A549 (cell line): ENCODE measurements at places on chromosomes 13 and 19. TPM values are rescaled to one million over a fixed set of nuclear protein-coding genes. Genes with fewer than 3 reads are reported as not detected.

ICAM5 gene
- 0.77 to 1.5 TPM (median 0.81 TPM) in 3 replicates for polyA plus RNA-seq

TPT1 gene
- polyA plus RNA-seq: 2,037 to 2,646 TPM (median 2,486 TPM) in 3 replicates

TNFAIP8L1 gene
- polyA plus RNA-seq: 4.9 to 5.9 TPM (median 5.4 TPM) in 3 replicates

SH2D3A gene
- 9.3 to 11.4 TPM (median 10.0 TPM) in 3 replicates for polyA plus RNA-seq

CD209 gene
- polyA plus RNA-seq: not detected in 3 replicates

SIGLEC5 gene
- not detected in 3 replicates for polyA plus RNA-seq

ZC3H4 gene
- polyA plus RNA-seq: 29.7 to 37.9 TPM (median 33.4 TPM) in 3 replicates

CDADC1 gene
- polyA plus RNA-seq: 3.8 to 5.2 TPM (median 4.3 TPM) in 3 replicates

DCT gene
- not detected in 3 replicates for polyA plus RNA-seq

DNA sequence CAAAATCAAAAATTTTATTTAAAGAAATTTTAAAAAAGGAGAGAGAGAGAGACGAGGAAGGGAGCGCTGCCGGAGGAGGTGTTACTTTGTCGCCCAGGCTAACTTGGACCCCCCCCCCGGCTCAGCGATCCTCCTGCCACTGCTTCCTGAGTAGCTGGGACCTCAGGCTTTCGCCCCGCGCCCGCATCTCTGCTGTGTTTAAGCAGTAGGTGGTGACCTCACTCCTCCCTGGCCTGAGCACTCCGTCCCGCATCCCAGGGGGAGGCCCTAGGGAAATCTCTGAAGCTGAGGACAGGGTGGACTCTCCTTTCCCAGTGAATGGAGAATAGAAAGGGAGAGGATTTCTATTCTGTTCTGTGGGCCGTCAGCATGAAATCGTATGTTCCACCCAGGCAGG is 485 bp upstream of the ZNF845 start:
- no peak for DNase-seq

DNA sequence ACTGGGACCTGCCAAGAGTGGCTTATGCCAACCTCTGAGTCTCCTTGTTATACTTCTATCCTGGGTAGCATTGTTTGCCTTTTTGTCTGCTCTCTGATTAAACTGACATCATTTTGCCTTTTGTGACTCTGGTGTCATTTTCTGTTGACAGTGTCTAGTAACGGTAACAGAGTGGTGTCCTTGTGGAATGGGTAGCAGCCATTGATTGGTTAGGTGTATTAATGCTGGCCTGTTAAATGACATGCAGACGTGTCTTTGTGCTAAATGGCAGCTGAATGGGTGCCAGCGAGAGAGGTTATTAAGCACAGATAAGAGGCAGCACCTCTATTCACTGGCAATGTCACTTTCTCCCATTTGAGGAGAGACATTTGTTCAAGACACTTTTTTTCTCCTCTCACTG is 1289.4 kb downstream of the PCDH9 start:
- no peak for DNase-seq

DNA sequence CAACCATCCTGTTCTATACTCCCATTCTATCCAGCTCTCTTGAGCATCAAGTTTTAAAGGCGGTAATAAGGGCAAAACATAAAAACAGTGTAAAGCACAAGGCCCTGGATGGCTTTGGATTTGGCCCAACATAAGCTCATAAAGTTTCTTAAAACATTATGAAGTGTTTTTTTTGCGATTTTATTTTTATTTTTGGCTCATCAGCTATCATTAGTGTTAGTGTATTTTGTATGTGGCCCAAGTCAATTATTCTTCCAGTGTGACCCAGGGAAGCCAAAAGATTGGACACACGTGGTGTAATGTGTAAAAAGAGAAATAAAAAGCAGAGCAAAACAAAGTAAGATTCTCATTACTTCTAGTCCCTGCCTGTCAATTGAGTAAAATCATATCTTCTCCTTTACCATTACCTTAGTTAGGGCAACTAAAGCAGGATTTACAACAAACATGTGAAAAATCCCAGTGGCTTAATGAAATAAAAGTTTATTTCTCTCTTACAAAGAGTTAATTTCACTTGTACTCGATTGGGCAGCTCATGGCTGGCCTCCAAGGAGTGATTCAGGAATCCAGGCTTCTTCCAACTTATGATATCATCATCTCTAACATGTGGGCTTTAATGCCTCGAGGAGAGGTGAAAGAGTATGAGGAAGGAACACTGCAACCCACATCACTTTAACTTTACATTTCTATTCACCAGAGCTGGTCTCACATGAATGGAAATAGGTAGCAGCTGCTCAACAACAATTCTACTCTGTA is 725.2 kb upstream of the SLITRK1 start:
- DNase-seq: no peak

GRCh38 chr19:4972509-4973230 is 3.8 kb downstream of the KDM4B start:
- no peak for DNase-seq

DNA sequence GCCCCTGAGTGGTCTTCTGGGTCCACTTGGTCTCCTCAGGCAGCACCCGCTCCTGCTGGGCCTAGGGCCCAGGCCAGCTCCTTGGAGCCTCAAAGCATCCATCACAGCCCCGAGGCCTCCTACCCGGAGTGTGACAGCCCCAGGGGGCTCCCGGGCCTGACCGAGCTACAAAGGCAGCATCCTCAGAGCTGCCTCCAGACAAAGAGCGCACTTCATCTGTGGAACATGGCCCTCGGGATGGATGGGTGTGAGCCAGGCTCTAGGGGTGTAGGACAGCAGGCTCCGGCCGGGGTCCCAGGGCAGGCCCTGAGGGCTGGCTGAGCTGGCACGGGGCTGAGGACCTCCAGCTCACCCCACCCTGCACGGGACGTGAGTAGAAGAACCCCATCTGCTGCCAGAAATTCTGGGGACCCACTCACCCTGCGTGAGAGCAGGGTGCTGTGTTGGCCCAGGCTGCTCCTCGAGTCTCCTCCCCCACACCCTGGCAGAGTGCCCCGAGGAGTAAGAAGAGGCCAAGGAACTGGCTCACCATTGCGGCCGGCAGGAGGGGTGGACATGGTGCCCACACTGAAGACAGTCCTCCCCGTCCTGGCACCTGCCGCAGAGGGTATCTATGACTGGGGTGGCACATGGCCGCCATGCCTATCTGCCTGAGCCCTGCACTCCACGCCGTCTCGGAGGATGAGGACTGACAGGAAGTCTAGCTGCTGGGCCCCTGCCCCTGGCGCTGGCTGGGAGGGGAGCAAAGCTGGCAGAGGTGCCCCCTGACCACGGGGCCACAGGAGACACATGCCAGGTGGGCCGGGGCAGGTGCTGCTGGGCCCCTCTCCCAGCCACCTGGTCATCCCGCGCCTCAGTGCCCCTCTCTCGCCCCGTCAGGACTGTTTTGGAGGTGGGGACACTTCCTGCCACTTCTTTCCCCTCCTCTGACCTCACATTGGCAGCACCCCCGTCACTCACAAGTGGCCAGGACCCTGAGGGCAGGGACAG is 22.3 kb downstream of the CEBPG start:
- no peak for DNase-seq

GRCh38 chr19:6214881-6215541 is 64.8 kb downstream of the MLLT1 start:
- DNase-seq: no peak

- peak; percentile 17 for DNase-seq
Measured at GRCh38 chr13:44045180-44045562, 165.5 kb downstream of the LACC1 start.

- peak; percentile 100 for DNase-seq
Measured at GRCh38 chr19:44845612-44846454, at the start of gene NECTIN2. TSS of gene NECTIN2 (plus strand) at chr19:44846297. CDS start at chr19:44846526, 229 bp downstream.

DNA sequence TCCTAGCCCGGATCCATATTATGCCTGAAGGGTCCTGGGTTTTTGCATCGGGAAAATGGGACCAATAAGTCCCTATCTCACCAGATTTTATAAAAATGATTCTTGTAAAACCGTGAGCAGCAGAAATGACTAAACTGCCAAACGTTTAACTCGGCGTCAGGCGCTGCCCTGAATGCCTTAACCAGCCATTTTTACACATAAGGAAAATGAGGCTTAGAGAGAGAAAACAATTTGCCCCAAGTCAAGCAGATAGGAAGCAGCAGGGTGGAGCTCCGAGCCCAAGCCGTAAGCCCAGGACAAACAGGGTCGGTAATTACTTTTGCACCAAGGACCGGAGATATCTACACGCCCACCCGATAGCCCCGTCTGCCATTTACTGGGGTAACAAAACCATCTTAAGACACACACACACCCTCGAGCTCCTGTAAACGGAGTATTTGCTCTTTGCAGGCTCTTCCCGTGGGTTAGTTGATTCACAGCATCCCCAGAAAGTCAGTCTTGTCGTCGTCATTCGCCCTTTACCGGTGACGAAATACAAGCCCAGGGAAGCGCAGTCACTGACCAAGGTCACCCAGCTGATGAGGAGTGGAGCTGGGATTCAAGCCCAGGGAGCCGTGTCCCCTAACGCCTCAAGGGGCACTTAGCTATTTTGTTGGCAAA is 16.0 kb upstream of the MRI1 start:
- peak; percentile 44 for DNase-seq

GRCh38 chr13:110662777-110663443 is 43.0 kb downstream of the CARS2 start:
- no peak for DNase-seq

DNA sequence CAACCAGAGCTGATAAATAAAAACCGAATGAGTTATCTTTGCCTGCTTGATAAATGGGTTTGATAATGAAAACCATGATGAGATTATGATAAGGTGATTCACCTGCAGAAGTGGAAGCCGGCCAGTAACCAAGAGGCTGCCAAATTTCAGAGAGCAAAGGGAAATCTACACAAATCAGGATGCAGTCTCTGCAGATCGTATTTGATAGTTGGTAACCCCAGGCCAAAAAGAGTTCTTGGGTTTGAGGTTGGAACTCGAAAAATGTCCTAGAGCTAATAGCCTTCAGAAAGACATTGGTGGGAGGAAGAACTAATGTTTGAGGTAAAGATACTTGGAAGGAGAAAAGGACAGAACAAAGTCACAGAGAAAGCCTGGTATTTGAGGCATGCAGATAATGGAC is 9.6 kb upstream of the LATS2 start:
- DNase-seq: no peak

DNA sequence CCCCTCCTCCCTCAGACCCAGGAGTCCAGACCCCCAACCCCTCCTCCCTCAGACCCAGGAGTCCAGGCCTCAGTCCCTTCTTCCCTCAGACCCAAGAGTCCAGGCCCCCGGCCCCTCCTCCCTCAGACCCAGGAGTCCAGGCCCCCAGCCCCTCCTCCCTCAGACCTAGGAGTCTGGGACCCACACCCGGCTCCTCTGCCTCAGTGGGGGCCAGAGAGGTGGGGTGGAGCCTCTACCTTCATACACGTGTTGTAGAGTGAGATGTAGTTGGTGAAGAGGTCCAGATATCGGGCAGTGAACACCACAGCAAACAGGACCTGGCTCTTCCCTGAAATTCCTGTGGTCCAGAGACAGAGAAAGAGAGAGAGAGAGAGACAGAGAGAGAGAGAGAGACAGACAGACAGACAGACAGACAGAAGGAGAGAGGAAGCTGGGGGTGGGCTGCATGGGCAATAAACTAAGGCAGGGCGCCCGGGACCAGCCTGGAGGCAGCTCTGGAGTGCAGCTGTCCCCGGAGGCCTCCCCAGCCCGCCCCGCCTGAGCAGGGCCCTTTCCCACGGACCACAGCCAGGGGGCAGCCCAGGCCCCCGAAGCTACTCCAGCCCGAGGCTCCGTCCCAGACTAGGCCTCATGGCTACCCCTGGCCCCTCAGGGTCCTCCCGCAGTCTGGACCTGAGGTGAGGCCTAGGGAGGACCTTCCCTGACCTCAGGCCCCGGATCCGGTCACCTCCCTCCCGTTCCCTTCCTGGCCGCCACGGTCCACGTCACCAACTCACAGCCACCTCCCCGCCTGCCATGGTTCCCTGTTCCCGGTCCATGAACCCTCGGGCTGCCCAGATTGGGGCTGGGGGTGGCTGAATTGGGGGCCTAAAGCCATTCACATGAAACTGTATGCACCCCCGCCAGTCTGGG is 907 bp downstream of the KDELR1 start:
- DNase-seq: no peak

- no peak for DNase-seq
Measured at GRCh38 chr19:49408816-49409440, 14.3 kb downstream of the PTH2 start.

DNA sequence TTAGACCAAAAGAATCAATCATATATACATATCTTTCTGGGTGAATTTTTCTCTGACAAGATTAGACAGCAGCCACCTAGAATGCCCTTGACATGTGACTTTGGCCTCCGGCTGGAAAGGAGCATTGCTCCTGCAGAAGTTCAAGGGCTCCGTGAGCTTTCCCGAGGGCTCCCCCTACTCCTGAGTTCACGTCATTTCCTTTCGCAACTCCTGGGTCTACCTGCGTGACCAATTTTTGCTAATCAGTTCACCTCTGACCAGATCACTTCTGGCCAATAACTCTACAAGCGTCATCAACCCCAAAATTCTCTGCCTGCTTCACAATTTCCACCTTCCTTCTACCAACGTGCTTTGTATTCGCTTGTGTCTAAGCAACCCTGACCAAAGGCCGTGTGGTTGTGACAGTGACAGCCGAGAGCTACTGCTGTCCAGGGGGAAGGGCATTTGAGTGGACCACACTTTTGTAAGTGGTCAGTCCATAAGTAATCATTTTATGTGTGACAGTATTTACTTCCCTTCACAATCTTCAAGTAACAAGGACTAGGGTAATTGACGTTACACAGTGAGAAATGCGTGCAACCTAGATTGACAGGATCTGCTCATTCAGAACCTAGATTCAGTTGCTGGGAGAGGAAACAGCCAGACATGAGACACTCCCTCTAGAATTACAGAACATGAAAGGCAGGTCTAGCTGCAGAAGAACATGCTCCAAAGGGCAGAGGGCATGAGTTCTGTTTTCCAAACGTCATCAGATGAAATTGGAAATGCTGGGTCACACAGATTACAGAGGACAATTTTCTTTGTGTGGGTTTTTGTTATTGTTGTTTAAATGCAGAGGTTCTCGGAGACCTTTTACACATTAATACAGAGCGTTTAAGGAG is 145.9 kb upstream of the SPACA7 start:
- DNase-seq: no peak

DNA sequence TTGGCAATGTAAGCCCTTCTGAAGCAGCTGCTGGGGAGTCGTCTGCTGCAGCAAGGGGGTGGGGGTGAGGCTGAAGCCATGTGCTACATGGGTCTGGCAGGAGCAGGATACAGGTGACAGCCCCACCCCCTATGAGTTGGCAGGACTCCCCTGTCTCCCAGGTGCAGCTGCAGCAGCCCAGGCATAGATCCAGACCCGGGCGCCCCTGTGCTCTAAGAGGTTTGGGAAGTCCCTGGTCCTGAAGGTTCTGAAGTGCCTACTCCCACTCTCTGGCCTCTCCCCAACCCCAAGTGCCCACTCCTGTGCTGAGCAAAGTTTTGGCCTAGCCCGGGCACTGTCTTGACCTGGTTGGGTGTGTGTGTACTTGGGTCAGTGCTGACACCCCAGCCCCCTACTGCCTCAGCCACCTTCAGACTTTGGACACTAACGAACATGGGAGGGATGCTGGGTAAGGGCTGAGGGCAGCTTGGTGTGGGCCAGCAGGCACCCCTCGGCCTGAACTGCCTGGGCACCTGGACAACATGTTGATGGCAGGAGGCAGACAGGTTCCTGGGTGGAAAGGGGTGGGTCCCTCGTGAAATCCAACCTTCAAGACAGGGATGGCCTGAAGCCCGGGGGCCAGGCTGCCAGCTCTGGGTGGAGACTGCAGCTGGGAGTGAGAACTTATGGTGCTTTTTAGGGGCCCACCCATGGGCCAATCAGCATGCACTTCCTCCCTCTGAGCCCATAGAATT is 54.1 kb upstream of the SLITRK6 start:
- DNase-seq: no peak
